ENCODE measurements at places on chromosomes 7 and 10.

DNA sequence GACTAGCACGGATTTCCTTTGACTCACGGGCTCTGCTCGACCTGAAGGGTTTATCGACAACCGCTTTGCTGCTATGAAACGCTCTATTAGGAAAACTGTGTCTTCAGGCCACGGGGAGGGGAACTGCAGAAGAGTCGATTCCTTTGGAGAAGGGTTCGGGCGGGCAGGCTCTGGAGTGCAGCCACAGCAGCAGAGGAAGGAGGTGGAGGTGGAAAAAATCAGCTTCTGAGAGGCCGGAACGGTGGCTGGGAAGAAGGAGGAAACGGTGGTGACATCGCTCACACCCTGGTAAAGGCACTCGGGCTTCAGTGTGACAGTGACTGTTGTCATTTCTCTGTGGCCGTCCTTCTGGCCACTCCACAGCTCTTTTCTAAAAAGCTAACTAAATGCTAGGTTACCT lies 64.6 kb upstream of the MGMT start:
- H3K27ac ChIP-seq, result no peak overlapping the region
- no peaks in the 10 kb centered on the region for H3K36me3 ChIP-seq
- no peaks in the 10 kb centered on the region for H3K4me1 ChIP-seq
- no peak for DNase-seq
- no peak overlapping the region for H3K4me3 ChIP-seq

GRCh38 chr10:109996225-109996624 lies 11.6 kb upstream of the ADD3 start:
- H3K4me3 ChIP-seq, result no peak overlapping the region
- DNase-seq, result no peak
- no peak overlapping the region for H3K27ac ChIP-seq
- no peaks in the 10 kb centered on the region for H3K27me3 ChIP-seq
- H3K36me3 ChIP-seq, result no peaks in the 10 kb centered on the region

DNA sequence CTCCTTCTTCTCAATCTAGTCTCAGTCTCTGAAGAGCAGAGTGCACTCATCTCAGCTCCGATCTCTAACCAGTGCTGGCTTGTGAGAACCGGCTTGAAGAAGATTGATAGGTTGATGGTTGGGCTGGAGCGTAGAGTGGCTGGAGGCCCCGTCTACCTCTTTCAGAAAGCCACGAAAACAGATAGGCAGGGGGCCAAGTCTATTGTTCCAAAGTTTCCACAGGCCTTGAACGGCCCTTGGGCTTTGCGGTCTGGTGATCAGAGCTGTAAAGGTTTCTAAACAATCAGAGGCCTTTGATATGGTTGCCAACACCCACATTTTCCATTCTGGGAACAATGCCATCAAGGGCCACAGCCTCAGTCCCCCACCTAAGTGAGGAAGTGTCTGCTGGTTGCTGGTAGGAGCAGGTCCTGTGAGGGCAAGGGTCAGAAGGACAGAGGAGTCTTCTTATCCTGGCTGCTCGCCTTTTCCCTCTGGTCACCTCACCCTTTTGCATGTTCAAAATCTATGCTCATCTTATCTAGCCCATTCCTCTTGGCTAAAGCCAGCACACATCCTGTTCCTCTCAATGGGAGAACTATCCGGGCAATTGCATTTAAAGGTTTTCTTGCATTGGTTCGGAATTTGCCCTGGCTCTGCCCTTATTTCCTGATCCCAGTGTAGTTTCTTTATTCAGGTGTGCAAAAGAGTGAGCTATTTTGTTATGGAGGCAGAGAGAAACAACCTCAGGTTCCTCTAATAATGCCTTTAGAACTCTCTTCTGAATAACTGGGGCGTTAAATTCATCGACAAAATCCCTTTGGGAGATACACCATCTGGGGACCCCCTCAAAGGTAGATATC lies 70.3 kb upstream of the KMT2E start:
- peak overlapping the region; percentile 91 for H3K4me3 ChIP-seq
- peak; percentile 56 for DNase-seq
- H3K27ac ChIP-seq, result peak overlapping the region; percentile 100
- no peaks in the 10 kb centered on the region for H3K27me3 ChIP-seq
- H3K4me1 ChIP-seq, result peaks cover 35% of the 10 kb centered on the region

GRCh38 chr7:24864214-24864817 lies 107.1 kb upstream of the GSDME start:
- H3K27me3 ChIP-seq, result no peaks in the 10 kb centered on the region
- H3K36me3 ChIP-seq, result peaks cover 8% of the 10 kb centered on the region
- DNase-seq, result no peak
- peaks cover 11% of the 10 kb centered on the region for H3K4me1 ChIP-seq
- H3K4me3 ChIP-seq, result no peak overlapping the region

- H3K36me3 ChIP-seq, result peaks cover 4% of the 10 kb centered on the region
- H3K27ac ChIP-seq, result no peak overlapping the region
- H3K4me1 ChIP-seq, result peaks cover 7% of the 10 kb centered on the region
- H3K4me3 ChIP-seq, result no peak overlapping the region
- no peaks in the 10 kb centered on the region for H3K27me3 ChIP-seq
Observed at GRCh38 chr10:14855453-14855852, 17.3 kb downstream of the HSPA14 start.

DNA sequence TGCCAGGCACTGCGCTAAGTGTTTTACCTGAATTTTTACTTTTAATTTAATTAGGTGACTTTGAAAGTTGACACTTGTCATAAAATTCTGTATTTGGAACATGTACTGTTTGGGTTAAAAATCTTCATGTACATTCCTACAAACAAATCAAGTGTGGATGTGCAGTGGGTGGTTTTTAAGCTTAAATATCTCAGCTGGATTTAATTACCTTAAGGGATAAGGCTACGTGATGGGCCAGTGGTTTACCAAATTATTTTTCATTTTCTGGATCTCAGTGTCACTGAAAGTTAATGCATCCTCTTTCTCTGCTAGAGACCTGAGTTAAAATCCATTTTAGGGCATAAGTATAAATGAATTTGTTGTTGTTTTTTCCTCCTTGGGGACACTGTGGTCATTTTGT lies 51.1 kb downstream of the EXOC4 start:
- H3K4me3 ChIP-seq, result no peak overlapping the region
- H3K27ac ChIP-seq, result no peak overlapping the region
- DNase-seq, result no peak
- H3K36me3 ChIP-seq, result peaks cover 23% of the 10 kb centered on the region

DNA sequence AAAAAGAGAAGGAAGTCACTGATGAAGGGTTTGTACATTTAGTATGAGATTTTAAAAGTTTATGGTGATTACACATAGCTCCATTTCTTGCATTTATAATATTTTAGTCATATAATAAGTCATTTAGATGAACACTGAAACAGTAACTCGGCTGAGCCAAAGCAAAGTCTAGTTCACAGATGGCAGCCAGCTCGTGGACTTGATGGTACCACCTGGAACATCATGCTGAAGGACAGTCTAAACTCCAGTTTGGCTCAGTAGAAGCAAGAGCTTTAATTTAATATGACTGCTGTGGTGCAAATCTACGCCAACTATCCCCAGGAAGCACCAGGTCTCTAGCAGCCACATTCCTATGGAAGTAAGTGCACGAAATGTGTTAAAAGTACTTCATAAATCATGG lies 16.4 kb downstream of the SRI start:
- H3K36me3 ChIP-seq, result peaks cover 12% of the 10 kb centered on the region
- peaks cover 5% of the 10 kb centered on the region for H3K4me1 ChIP-seq
- DNase-seq, result no peak
- no peak overlapping the region for H3K27ac ChIP-seq
- H3K27me3 ChIP-seq, result no peaks in the 10 kb centered on the region

DNA sequence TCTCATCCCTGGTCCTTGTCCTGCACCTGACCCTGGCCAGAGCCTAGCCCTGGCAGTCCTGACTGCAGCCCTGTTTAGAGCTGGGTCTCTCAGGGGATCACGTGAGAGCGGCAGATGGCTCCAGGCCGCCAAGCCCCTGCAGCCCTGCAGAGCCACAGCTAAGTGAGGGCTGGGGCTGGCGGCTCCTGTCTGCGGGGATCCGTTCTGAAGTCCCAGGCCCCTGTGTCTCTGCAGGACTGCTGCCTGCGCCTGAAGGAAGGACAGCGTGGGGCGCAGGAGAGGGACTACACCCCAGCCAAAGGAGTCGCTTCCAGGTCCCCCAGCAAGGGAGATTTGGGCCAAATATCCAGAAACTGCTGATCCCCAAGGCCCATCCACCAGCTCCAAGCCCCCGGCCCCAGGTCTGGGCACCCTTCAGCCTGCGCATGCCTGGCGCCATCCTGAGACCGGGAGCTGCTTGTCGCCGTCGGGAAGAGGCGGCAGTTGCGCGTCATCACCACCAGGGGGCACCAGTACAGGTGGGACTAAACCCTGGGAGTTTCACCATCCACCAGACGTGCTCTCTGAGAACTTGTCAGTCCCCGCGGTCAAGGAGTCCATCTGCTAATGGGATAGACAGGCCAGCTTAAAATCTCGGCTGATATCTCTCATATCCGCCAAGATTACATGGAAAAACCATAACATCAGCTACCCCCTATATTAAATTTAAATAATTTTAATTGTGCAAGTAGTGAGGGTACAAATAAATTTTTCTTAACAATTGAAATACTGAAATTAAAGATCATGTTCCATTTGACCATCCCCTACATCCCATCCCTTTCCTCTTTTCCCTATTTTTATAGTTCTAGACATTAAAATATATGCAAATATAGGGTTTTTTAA lies 25.1 kb upstream of the GHRHR start:
- DNase-seq, result peak; percentile 51
- H3K4me1 ChIP-seq, result no peaks in the 10 kb centered on the region
- H3K36me3 ChIP-seq, result no peaks in the 10 kb centered on the region

GRCh38 chr7:109696723-109697122 lies 1127.0 kb downstream of the DNAJB9 start:
- no peaks in the 10 kb centered on the region for H3K4me1 ChIP-seq
- no peak for DNase-seq
- H3K27me3 ChIP-seq, result no peaks in the 10 kb centered on the region
- no peak overlapping the region for H3K4me3 ChIP-seq
- H3K36me3 ChIP-seq, result no peaks in the 10 kb centered on the region
- no peak overlapping the region for H3K27ac ChIP-seq

DNA sequence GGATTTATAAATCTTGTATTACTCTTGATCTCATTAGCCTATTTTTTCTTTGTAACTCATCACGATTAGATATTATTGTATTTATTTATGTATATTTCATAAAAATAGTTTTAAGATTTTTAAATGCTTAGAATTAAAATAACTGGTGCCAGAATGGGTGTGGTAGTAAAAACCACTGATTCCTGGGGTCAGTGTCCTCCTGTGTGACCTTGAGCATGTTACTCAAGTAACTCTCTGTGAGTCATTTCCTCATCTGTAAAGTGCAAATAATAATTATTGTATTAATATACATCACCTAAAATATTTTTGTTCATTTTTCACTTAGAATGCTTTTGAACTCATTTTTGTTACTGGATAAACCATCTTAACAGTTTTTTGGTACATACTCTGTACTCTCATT lies 91.3 kb upstream of the TMEM229A start:
- H3K27me3 ChIP-seq, result no peaks in the 10 kb centered on the region
- no peak overlapping the region for H3K4me3 ChIP-seq
- DNase-seq, result no peak
- H3K4me1 ChIP-seq, result no peaks in the 10 kb centered on the region
- H3K27ac ChIP-seq, result no peak overlapping the region

- H3K36me3 ChIP-seq, result no peaks in the 10 kb centered on the region
- no peak for DNase-seq
- H3K27me3 ChIP-seq, result peaks cover 68% of the 10 kb centered on the region
- H3K4me3 ChIP-seq, result no peak overlapping the region
- peaks cover 12% of the 10 kb centered on the region for H3K4me1 ChIP-seq
- no peak overlapping the region for H3K27ac ChIP-seq
Observed at GRCh38 chr7:108417926-108418325, 38.3 kb downstream of the NRCAM start.

GRCh38 chr10:46254467-46254866 lies 32.3 kb upstream of the ANTXRL start:
- no peak for DNase-seq
- no peaks in the 10 kb centered on the region for H3K36me3 ChIP-seq
- H3K4me3 ChIP-seq, result no peak overlapping the region
- H3K27me3 ChIP-seq, result no peaks in the 10 kb centered on the region

DNA sequence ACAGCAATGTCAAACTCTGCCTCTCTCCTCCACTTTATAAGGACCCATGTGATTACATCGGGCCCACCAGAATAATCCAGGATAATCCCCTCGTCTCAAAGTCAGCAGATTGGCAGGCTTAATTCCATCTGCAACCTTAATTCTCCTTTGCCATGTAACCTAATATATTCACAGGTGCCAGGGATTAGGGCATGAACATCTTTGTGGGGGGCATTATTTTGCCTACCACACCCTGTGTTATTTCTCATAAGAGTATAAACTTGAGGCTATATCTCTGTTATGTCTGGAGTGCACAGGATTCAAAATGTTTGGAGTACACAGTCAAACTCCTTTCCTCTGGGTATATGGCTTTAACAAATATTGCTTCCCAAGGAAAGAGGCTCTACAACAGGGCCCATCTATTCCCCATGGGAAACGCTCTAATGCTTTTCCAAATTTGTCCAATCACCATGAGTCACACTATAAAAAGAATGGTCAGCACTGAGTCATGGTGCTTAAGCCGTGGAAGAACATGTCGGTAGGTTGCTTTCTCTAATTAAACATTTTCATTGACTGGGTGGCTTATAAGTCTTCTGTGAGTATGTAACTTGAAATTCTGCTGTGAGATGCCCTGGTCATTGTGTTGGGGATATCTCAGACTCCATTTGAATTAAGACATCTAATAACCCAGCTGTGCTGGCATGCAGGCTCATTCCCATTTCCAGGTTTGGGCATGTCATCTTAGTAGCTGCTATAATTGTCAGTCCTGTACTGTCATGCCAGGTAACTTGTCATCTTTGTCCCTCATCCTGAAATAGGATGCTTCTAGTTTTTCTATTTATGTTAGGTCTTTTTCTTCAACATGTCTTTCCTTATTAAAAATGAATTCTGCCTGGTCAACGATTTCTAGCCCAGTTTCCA lies 11.5 kb upstream of the AKR1B10 start:
- H3K27ac ChIP-seq, result no peak overlapping the region
- DNase-seq, result no peak
- no peak overlapping the region for H3K4me3 ChIP-seq
- peaks cover 3% of the 10 kb centered on the region for H3K4me1 ChIP-seq
- H3K36me3 ChIP-seq, result peaks cover 2% of the 10 kb centered on the region

GRCh38 chr7:114973147-114973546 lies 51.3 kb downstream of the MDFIC start:
- peak overlapping the region; percentile 86 for H3K27ac ChIP-seq
- no peak for DNase-seq
- H3K27me3 ChIP-seq, result no peaks in the 10 kb centered on the region
- no peaks in the 10 kb centered on the region for H3K36me3 ChIP-seq
- no peak overlapping the region for H3K4me3 ChIP-seq

DNA sequence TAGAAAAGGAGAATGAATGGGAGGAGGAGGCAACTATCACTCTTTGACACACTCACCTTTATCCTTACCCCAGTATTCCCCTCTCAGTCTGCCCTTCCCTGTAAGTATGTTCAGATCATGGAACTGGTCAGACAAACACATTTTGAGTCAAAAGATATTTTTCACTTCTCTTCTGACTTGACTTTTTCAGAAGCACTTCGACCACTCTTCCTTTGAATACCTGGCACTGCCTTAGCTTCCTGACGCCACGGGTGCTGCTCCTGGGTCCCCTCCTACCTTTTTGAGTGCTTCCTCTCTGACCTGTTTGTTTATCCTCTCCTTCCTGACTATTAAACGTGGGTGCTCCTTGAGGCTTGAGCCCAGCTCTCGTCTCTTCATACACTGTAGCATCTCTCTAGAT lies 19.8 kb upstream of the C10orf67 start:
- peak overlapping the region; percentile 83 for H3K4me3 ChIP-seq
- no peaks in the 10 kb centered on the region for H3K36me3 ChIP-seq
- no peaks in the 10 kb centered on the region for H3K27me3 ChIP-seq
- H3K4me1 ChIP-seq, result peaks cover 42% of the 10 kb centered on the region
- peak overlapping the region; percentile 91 for H3K27ac ChIP-seq

- H3K4me3 ChIP-seq, result no peak overlapping the region
- H3K27ac ChIP-seq, result no peak overlapping the region
- peaks cover 61% of the 10 kb centered on the region for H3K27me3 ChIP-seq
- H3K4me1 ChIP-seq, result no peaks in the 10 kb centered on the region
- DNase-seq, result no peak
Observed at GRCh38 chr10:33521062-33521461, 186.6 kb upstream of the NRP1 start.

Measured in T-helper 17 cell (primary cell).